ENCODE measurements at places on chromosomes 1 and 21.

DNA sequence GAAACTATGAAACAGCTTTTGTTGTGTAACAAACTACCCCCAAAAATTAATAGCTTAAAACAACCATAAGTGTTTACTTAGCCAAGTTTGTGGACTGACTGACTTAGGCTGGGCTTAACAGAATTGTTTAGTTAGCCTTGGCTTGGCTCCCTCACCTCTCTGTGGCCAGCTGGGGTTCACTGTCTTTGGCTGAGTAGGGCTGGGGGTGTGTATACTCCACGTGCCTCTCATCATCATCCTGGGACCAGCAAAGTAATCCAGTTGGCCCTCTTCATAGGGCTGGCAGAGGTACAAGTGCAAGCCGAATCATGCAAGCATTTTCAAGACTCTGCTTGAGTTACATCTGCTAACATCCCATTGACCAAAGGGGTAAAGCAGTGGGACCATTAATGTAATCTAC lies 252.3 kb downstream of the BRINP2 start:
- no peak for DNase-seq

DNA sequence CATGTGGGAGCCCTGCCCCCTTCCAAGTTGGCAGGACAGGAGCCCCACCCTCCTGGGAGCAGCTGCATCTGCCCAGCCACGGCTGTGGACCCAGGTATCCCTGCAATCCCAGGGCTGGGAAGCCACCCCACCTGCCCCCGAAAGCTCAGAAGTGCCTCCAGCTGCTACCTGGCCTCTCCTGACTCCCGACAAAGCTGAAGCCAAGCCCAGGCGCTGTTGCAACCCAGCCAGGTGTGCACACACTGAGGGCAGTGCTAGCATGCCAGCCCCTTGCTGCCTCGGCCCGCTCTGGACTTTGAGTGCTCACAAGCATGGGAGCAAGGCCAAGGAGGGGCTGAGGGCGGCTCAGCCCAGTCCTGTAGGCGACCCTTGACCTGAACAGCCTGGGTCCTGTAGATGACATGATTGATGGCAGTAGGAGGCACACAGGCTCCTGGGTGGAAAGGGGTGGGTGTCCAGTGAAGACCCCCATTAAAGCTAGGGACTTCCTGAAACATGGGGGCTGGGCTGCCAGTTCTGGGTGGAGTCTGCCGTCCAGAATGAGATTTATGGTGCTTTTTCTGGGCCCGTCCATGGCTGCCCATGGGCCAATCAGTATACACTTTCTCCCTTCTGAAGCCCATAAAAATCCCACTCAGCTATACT lies 2.8 kb upstream of the SSU72 start:
- DNase-seq: no peak

GRCh38 chr1:24069817-24070216 lies 42.1 kb downstream of the MYOM3 start:
- no peak for DNase-seq

DNA sequence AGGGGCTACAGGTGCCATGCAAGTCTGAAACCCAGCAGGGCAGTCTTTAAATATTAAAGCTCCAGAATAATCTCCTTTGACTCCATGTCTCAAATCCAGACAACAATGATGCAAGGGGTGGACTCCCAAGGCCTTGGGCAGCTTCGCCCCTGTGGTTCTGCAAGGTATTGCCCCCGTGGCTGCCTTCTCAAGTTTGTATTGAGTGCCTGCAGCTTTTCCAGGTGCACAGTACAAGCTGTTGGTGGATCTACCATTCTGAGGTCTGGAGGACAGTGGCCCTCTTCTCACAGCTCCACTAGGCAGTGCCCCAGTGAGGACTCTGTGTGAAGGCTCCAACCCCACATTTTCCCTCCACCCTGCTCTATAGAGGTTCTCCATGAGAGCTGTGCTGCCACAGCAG lies 3.7 kb upstream of the MROH9 start:
- DNase-seq: no peak

DNA sequence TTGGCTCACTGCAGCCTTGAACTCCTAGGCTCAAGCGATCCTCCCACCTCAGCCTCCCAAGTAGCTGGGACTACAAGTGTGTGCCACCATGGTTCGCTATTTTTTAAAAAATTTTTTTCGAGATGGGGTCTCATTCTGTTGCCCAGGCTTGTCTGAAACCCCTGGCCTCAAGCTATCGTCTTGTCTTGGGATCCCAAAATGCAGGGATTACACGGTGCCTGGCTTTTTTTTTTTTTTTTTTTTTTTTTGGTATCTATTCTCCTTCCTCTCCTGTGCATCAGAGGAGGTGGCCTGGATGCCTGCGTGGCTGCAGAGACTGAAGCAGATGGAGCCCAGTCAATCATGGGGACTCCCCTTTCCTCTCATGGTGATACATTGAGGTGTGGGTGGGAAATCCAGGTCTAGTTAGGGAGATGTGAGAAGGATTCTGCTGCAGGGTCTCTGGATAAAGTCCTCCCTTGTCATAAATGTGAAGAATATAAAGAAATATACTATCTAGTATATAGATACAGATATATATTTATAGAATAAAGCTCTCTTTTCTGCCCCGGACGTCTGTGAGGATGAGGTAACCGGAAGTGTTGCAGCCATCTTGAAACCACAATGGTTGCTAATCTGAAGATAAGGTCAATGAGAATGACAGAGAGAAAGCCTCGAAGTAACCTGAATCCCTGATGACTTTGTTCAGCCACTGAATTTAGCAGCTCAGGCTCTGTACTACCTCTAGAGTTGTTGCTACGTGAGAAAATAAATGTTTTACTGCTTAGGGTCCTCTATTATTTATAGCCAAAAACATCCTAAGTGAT lies 19.5 kb upstream of the RGSL1 start:
- DNase-seq: no peak

GRCh38 chr1:164671323-164671965 lies 112.5 kb downstream of the PBX1 start:
- DNase-seq: no peak

- no peak for DNase-seq
Measured at GRCh38 chr1:59429656-59430055, 132.8 kb downstream of the FGGY start.

DNA sequence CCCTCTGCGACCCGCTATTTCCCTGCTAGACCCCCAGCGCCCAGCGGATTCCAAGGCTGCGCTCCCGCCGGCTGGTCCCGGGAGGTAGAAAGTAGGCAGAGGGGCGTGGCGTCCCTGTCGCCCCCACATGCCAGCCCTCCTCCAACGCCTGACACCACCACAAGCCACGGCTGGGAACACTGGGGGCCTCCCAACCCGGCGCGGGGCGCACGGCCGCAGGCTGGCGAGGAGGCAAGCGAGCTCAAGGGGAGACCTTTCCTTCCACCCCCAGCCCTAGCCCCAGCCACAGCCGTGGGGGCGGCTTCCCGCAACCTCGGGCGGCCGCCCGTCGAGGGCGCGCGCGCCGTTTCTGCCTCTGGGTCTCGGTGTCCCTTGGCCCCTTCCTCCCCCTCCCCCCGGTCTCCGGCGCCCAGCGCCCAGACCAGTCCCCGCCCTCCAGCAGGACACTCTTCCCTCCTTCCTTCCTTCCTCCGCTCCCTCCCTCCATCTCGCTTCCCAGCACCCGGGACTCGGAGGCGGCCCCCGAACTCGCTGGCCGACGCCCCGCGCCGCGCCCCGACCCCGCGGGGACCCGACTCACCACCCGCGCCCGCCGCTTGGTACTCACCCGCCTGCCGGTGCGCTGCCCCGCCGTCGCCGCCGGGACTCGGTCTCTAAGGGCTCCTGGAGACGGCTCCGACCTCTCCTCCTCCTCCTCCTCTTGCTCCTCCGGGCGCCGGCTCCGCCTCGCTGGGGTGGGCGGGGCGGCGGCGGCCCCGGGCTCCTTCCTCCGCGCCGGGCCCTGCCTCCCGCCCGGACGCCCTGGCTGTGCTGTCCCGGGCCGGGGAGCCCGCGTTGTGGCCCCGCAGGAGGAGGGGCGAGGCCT lies at the start of gene GNG12:
TSS of gene GNG12 (minus strand) at position 731 of the 865 bp plus-strand sequence. CDS start 125,781 bp downstream, outside the sequence.
- no peak for DNase-seq

GRCh38 chr1:32500387-32501209 lies 35.7 kb downstream of the ZBTB8B start:
- no peak for DNase-seq

DNA sequence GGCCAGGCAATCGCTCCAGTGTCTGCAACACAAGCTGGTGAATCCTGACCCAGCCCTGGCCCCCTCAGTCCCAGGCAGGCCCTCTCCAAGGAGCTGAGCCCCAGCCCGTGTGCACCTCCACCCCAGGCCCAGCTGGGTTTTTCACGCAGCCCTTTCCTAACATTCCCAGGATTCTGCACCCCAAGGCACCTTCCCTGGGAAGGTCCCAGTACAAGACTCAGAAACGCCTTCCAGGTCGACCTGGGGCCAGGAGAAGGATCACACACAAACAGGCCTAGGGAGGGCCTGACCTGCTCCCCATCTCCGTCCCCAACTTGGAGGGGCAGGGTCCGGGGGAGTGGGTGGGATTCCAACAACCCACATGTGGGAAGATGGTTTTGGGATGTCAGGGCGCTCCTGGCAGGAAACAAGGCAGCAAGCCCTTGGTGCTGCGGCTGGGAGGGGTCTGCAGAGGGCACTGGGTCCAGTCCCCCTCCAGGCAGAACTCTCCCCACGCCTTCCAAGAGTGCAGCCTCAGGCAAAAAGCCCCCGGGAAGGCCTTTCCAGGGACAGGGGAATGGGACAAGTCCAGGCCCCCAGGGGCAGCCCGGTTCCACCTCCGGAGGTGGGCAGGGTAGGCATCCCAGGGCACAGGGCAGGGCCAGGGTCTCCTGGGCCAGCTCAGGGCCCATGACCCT lies 58.3 kb downstream of the KCNAB2 start:
- DNase-seq: no peak

DNA sequence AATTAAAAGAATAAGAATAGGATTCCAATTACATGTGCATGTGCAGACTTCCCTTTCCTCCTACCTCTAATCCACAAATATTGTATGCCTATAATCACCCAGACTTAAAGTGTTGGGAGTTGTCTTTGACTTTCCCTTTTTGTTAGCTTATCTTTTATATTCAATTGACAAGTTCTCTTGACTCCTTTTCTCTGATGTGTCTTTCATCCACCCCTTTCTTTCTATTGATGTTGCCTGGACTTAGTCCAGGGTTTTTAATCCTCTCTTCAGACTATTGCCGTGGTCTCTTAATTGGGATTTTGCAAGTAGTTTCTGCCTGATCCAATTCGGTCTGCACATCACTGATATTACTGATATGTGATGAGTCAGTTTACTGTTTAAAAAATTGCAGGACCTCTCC lies 170.9 kb downstream of the LHX8 start:
- DNase-seq: no peak

- no peak for DNase-seq
Measured at GRCh38 chr1:2999571-2999970, 21.7 kb upstream of the ACTRT2 start.

GRCh38 chr1:200336101-200336845 lies 73.6 kb downstream of the ZNF281 start:
- no peak for DNase-seq

GRCh38 chr1:90730243-90731022 lies 13.3 kb upstream of the BARHL2 start:
- DNase-seq: no peak

GRCh38 chr1:16155537-16156410 lies at the start of gene EPHA2:
Gene EPHA2 (minus strand): TSS chr1:16156069. CDS start chr1:16155932, 137 bp downstream.
- DNase-seq: peak; percentile 96

GRCh38 chr1:3786468-3787348 lies 9.6 kb downstream of the LRRC47 start:
- DNase-seq: no peak

GRCh38 chr1:119743776-119744597 lies 24.7 kb downstream of the HMGCS2 start:
- peak; percentile 50 for DNase-seq

DNA sequence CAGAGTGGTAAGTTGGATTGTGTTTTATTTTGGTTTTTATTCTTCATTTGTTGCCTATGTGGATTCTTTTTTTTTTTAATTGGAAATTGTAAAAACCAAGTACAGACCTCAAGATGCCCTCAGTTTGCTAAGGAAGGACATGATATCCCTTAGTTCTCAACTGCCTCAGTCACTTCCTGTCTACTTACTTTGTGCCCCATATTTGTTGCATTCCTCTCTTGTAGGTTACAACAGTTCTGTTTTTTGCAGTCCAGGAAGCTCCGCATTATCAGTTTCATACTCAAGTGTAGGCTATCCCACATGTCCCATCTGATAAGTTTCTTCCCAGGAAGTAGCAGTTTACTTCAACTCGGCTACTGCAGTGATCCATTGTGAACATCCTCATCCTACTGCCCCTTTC lies 82.0 kb downstream of the RPAP2 start:
- no peak for DNase-seq

DNA sequence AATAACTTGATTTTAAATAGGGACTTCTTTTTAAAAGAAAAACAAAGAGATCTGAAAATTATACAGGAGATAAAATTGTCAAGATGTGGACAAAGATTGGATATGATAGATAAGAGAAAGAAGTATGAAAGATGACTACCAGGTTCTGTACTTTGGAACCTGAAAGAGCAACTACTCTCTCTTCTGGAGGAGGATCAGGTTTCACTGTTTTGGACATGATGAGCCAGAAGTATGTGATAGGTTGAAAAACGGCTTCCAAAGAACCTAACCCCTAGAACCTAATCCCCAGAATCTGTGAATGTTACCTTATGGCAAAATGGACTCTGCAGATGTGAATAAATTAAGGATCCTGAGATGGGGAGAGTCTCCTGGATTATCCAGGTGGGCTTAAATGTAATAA lies 26.2 kb downstream of the RSBN1 start:
- DNase-seq: no peak

- DNase-seq: no peak
Measured at GRCh38 chr1:179310291-179310690, 16.7 kb downstream of the SOAT1 start.

DNA sequence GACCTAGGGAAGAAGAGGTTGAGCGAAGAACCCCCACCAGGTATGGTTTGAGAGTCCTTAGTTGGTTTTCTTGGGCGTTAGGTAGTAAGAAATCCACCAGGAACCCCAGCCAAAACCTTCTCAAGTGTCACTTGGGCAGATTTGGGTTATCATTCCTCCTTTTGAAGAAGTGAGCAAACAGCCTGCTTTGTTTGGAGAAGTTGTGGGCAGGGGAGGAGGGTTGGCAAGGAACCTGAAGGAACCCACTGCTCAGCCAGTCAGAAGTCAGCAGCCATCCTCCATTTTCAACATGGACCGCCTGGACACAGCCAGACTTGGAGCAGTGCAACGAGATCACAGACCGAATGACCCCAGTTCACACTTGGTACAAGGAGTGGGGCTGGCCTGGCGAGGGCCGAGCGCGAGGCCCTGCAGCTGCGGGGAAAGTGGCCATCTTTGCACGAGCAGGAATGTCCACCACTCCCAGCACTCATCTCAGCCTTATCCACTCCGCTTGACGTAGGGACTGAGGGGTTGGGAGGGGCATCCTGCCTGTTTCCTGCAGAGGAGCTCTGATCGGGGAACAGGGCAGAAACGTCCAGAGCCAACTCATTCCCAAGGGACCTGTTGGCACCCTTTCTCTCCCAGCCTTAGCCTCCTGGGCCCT lies 7.2 kb downstream of the ADPRS start:
- DNase-seq: no peak

GRCh38 chr1:155977690-155978324 lies 540 bp downstream of the ARHGEF2 start:
- DNase-seq: no peak

GRCh38 chr1:204659056-204659455 lies 26.5 kb downstream of the LRRN2 start:
- DNase-seq: no peak

GRCh38 chr1:14996133-14997050 lies 157.2 kb upstream of the TMEM51 start:
- no peak for DNase-seq

Measured in left renal cortex interstitium (tissue), 4 donors.